ENCODE measurements at places on chromosomes 2 and 18. TPM values are rescaled to one million over a fixed set of nuclear protein-coding genes. Genes with fewer than 3 reads are reported as not detected.

The ZNF396 gene
- 2.0 TPM for total RNA-seq

The LYG1 gene
- 0.85 TPM for total RNA-seq

The ATP6V1B1 gene
- total RNA-seq = 0.38 TPM

The POTEC gene
- total RNA-seq = under 0.01 TPM

The FBXO48 gene
- total RNA-seq = 0.28 TPM

The CD226 gene
- under 0.01 TPM for total RNA-seq

The FAM237A gene
- total RNA-seq = not detected

The UGT1A3 gene
- not detected for total RNA-seq

The M1AP gene
- under 0.01 TPM for total RNA-seq

The LIMS3 gene
- 1.1 TPM for total RNA-seq

The MAPK4 gene
- total RNA-seq = not detected

The MOCOS gene
- 2.9 TPM for total RNA-seq

The NCK2 gene
- 32.2 TPM for total RNA-seq

The DSG4 gene
- total RNA-seq = not detected

The DCDC2C gene
- not detected for total RNA-seq

The FAM110C gene
- 1.4 TPM for total RNA-seq

The POTEI gene
- total RNA-seq = under 0.01 TPM

The LONRF2 gene
- total RNA-seq = under 0.01 TPM

The UGT1A5 gene
- not detected for total RNA-seq

The ASXL2 gene
- total RNA-seq = 3.6 TPM

The QPCT gene
- 35.0 TPM for total RNA-seq

The HPCAL1 gene
- total RNA-seq = 27.1 TPM

The SPATA3 gene
- total RNA-seq = not detected

The IGFBP5 gene
- 386 TPM for total RNA-seq

The TRIM43 gene
- total RNA-seq = not detected

The ANTXR1 gene
- 45.2 TPM for total RNA-seq

The PTPRN gene
- total RNA-seq = 12.7 TPM

The PTGR3 gene
- 24.3 TPM for total RNA-seq

The GYPC gene
- 63.7 TPM for total RNA-seq

The SRBD1 gene
- total RNA-seq = 20.1 TPM

The SPP2 gene
- not detected for total RNA-seq

The RFX8 gene
- total RNA-seq = 6.7 TPM

The SEH1L gene
- 62.9 TPM for total RNA-seq

The SFTPB gene
- not detected for total RNA-seq

The DIPK1C gene
- total RNA-seq = not detected

The ITPRID2 gene
- total RNA-seq = 147 TPM

The PTMA gene
- total RNA-seq = 668 TPM

Measured in regular cardiac myocyte (primary cell).